ENCODE measurements at places on chromosomes 3 and 15. TPM values are rescaled to one million over a fixed set of nuclear protein-coding genes. Genes with fewer than 3 reads are reported as not detected.

DNA sequence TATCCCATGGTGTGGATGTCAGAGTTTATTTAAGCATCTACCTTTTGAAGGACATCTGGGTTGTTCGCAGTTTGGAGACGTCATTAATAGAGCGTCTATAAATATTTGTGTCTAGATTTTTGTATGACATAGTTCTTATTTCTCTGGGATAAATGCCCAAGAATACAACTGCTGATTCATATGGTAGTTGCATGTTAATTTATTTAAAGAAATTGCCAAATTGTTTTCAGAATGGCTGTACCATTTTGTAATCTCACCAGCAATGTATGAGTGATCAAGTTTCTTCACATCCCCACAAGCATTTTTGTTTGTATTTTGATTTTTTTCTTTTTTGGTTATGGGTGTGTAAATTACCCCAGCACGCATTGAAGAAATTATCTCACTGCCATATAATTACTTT lies 656.9 kb downstream of the NTRK3 start:
- DNase-seq: no peak

The ARNT2 gene
- total RNA-seq: 16.8 TPM

- peak; percentile 83 for DNase-seq
Observed at GRCh38 chr3:141336672-141337522, 31.4 kb upstream of the ZBTB38 start.

- no peak for DNase-seq
Observed at GRCh38 chr3:116848248-116848829, 138.8 kb downstream of the TUSC7 start.
